ENCODE measurements at places on chromosomes 4 and X.

DNA sequence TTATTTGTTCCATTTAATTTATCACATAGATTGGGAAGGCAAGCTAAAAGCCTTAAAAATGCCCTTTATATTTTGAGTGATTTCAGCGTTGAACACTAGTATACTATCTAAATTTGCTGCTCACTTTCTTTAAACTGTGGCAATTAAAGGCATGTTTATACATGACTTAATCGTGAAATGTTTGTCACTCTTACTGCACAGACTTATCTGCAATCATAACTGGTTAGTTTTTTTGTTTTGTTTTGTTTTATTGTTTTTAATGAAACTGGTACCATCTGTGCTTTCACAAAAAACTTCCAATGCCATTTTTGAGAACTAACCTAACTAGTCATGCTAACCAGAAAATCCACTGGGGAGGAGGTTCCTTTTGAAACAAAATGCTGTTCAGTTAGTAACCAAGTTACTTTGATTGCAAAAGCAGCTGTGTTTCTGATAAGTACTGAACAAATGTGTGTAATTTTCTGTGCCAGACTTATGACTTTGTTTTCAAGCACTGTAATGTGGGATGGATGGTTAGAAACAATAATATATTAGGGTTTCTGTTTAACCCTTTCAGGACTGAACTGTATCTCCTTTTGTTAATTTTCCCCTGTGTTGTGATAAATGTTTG lies 56.1 kb downstream of the CCKAR start:
- no peak for DNase-seq

GRCh38 chrX:150848914-150849365 lies 49.5 kb downstream of the CD99L2 start:
- no peak for DNase-seq

DNA sequence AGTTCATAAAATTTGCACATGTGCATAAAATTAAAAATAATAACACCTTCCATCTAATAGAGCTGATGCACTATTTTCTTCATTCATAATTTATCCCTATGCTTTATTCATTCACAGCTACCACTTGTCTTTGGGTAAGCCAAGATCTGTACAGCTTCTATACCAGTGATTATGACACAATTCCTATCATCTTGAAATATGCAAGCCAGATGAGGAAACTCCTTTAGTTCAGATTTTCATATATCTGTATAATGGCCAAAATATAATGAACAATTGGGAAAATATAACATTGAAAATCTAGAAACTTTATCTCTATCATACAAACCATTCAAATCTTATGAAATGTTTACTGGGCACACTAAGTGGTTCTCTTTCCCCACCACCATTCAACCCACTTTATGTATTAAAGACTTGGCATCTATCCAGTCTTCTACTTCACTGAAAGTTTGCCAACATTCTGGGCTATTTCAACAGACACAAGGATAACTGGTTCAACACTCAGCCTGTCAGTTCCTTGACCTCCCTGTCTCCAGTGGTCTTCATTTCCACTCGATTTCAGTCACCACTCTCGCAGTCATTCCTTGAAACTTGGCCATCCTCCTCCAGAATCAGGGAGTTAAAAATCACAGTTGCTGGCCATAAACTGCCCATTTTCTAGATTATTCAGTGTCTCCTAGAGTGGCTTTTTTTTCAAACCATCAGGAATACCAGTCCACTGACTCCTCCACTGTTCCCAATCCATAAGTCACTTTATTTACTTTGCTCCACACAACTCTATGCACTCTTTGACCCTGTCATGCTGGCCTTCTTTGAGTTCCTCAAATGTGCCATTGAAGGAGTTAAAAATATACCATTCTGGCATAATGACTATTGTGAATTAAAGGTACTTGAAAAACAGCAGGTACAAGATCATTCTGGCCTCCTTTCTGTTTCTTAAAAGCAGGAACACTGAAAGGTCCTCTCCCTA lies 85.5 kb downstream of the CAMK2D start:
- DNase-seq = no peak

DNA sequence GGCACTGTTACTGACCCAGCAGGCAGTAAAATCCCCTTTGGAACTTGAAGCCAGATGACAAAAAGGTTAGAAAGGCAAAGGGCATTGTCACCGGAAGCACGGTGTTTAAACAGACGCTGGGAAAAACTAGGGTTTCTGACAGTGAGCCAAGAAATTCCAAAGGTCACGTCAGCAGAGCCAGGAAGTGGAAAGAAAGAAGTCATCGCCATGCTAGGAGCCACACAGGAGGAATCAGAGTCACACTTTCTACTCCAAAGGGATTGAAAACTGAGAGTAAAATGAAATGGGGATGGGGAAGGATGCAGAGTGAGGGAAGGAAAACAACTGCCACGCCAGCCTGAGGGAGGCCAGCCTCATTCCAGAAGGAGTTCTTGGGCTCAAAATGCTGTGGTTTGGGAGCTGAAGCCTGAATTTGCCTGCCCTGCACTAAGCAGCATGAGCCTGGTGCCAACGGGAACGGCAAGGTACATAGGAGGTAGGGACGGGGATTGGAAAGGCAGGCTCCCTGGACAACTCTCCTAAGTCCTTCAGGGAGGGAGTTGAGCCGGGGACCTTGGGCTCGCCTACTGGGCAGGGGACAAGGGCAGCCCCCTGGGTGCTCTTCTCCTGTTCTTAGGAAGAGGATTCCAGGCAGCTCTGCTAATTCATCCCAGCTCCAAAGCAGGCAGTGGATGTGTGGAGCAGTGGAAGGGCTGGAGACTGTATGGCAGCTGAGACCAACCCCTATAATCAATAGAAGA lies 66.8 kb downstream of the SOWAHB start:
- DNase-seq = no peak

DNA sequence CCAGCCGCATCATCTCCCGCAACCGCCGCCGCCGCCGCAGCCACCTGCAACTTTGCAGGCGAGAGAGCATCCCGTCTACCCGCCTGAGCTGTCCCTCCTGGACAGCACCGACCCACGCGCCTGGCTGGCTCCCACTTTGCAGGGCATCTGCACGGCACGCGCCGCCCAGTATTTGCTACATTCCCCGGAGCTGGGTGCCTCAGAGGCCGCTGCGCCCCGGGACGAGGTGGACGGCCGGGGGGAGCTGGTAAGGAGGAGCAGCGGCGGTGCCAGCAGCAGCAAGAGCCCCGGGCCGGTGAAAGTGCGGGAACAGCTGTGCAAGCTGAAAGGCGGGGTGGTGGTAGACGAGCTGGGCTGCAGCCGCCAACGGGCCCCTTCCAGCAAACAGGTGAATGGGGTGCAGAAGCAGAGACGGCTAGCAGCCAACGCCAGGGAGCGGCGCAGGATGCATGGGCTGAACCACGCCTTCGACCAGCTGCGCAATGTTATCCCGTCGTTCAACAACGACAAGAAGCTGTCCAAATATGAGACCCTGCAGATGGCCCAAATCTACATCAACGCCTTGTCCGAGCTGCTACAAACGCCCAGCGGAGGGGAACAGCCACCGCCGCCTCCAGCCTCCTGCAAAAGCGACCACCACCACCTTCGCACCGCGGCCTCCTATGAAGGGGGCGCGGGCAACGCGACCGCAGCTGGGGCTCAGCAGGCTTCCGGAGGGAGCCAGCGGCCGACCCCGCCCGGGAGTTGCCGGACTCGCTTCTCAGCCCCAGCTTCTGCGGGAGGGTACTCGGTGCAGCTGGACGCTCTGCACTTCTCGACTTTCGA lies 654 bp downstream of the ATOH1 start:
- DNase-seq = peak; percentile 40

- no peak for DNase-seq
These were observed 56.9 kb downstream of the ATG4A start for GRCh38 chrX:108148524-108148923.

DNA sequence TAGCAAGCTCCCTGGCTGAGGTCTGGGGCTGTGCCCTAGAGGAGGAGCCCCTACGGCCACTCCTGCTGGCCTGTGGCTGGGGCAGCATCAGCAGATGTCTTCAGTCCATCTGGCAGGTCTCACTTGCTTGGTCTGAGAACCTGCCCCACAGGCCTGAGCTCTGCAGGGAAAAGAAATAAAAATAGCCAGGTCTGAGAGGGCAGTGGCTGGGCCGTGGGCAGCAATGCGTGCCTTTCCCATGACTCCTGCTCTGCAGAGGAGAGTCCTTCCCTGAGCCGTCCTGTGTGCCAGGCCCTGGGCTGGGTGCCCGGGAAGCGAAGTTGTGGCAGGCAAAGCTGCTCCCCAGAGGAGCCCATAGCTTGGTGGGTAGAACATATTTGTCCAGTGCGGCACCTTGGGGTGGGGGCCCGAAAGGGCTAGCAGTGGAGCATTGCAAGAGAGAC lies 11.3 kb upstream of the KIAA0232 start:
- DNase-seq = no peak

- DNase-seq = no peak
These were observed 73.2 kb upstream of the ANXA10 start for GRCh38 chr4:168019019-168019651.

- no peak for DNase-seq
These were observed 1213.2 kb downstream of the RAPGEF2 start for GRCh38 chr4:160316036-160316435.

GRCh38 chrX:120604361-120604782 lies 471 bp downstream of the MCTS1 start:
- DNase-seq = peak; percentile 14

DNA sequence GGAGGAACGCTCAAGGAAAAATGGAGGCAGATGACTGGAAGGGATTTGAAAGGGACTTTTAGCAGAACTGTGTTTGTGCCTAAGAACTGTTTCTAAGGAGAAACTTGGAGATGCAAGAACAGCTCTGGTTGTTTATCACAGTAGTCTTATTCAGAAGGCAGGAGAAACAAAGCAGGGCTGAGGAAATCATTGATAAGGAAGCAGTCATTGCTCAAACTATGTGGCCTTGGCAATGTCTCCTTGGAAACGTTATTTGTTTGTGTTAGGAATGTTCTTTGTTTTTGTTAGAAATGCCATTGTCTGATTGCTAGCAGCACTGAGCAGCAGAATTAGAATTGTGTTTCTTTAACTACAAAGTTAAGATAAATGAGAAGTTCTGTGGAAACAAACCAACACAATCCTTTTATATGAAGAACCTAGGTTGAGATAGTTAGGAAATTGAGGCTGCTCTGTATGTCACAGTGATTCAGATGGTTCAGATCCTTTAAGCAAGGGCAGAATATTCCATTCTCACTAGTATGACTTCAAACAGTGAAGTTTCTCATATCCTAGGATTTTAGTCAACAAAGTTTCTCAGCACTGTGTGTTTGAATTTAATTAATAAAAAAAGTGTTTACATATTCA lies 1191.3 kb upstream of the IGFBP7 start:
- DNase-seq = no peak

DNA sequence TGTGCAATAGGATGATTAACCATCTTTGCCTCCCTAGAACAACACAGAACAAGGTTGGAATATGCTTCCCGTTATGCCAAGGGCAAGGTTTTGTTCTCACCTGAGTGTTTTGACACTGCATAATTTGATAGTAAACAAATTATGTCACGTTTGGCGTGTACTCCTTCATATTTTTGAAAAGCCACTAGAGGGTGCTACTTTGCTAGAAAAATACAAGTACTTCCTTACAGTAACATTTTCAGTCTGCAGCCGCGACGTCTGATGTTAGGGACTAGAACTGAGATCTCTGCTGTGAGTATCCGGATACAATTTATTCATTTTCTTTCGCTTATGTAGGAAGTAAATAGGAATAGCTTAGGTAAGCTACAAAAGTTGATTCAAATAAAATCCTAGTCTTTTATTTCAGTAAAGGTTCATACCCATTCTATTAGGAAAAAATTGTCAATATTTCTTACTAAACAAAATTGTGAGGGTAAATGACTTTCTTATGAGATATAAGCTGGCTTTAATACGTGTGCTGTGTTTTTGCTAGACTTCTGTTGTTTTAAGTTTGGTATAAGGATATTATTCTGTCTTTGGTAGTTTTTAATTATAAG lies 181.1 kb upstream of the WDFY3 start:
- DNase-seq = peak; percentile 89

GRCh38 chr4:88001871-88002270 lies 5.6 kb upstream of the PKD2 start:
- DNase-seq = no peak

GRCh38 chrX:148193759-148194158 lies 212.6 kb downstream of the FMR1NB start:
- DNase-seq = no peak

- DNase-seq = no peak
These were observed 156.2 kb upstream of the SLC7A11 start for GRCh38 chr4:138398322-138398721.

DNA sequence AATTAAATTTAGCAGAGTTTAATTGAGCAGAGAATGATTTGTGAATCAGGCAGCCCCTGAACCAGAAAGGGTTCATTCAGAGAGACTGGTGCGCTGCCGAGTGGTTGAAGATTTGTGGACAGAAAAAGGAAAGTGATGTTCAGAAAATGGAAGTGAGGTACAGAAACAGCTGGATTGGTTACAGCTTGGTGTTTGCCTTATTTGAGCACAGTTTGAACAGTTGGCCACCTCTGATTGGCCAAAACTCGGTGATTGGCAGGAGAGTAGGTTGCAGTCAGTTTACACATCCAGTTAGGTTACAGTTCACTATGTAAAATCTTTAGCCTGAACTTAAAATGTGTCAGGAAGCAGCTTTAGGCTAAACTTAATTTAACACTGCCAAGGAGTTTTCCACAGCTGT lies 14.9 kb downstream of the MID1IP1 start:
- DNase-seq = no peak

DNA sequence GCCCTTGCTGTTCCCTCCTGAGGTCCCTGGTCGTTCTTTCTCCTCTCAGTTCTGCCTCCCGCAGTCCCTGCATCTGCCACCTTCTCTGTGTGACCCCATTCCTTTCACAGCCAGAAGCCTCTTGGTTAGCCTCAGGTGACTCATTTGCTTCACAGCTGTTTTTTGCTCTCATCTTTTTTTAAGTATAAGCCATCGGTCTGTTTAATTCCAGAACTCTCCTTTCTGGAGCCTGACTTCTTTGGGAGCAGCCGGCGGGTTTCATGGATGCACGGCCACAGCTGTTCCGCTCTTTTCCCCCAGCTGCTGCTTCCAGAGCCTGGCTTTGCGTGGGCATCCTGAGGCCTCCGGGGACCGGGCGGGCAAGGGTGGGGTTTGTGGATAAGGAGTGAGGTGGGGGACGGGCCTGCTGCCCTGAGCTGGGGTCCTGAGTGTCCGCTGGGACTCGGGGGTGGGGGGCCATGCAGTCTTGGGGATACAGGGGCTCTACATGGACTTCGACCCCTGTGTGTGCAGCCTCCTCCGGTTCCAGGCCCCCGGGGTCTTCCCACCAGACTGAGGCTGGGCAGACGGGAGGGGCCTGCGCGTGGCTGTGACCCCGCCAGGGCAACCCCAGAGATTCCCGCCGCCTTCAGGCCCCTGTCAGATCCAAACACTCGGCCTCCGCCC lies 46.7 kb downstream of the PCGF3 start:
- DNase-seq = no peak

DNA sequence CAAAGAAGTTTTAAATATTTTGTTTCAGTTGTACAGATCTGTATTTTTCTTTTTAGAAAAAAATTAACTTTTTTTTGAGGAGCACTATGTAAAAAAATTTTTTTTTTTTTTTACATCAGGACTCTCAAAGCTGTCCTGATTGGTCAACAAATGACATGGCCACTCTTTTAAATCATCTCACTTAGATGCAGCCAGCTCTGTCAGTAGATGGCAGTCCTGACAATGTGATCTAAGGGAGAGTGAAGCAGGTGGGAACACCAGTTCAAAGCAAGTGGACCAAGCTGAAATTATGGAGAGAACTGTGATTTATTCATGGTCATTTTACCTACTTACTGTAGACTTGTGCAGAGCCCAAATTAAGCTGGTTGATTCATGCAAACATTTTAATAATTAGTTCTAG lies 174.7 kb upstream of the GPRIN3 start:
- DNase-seq = peak; percentile 12
